Smooth muscle cell of the umbilical artery (primary cell): ENCODE measurements at places on chromosomes 13 and 19. TPM values are rescaled to one million over a fixed set of nuclear protein-coding genes. Genes with fewer than 3 reads are reported as not detected.

SELENOV gene
- total RNA-seq = not detected in 2 replicates

DAND5 gene
- not detected in 2 replicates for total RNA-seq

ZFP28 gene
- total RNA-seq = 9.5 and 14.3 TPM in 2 replicates

ONECUT3 gene
- not detected in 2 replicates for total RNA-seq

SHANK1 gene
- total RNA-seq = 6.8 and 11.0 TPM in 2 replicates

POU2F2 gene
- 1.5 and 11.8 TPM in 2 replicates for total RNA-seq

MED26 gene
- total RNA-seq = 2.4 and 5.7 TPM in 2 replicates

PDE4C gene
- 1.4 and 4.2 TPM in 2 replicates for total RNA-seq

EID2B gene
- 1.9 and 3.6 TPM in 2 replicates for total RNA-seq

CYP4F22 gene
- not detected in 2 replicates for total RNA-seq

SPRYD7 gene
- total RNA-seq = 8.3 and 10.9 TPM in 2 replicates

ZNF439 gene
- 8.9 and 11.0 TPM in 2 replicates for total RNA-seq

CGB5 gene
- not detected in 2 replicates for total RNA-seq

SHISA2 gene
- under 0.01 and 0.09 TPM in 2 replicates for total RNA-seq

PTPRH gene
- total RNA-seq = 4.2 and 5.0 TPM in 2 replicates

PRSS57 gene
- total RNA-seq = not detected in 2 replicates

TEX29 gene
- total RNA-seq = 0.30 TPM in 1 of 2 replicates, not detected in the other

LIM2 gene
- total RNA-seq = not detected in 2 replicates

FGF22 gene
- not detected in 2 replicates for total RNA-seq

PLA2G4C gene
- total RNA-seq = 17.5 and 19.3 TPM in 2 replicates

ZNF730 gene
- total RNA-seq = 0.59 and 2.1 TPM in 2 replicates

GRIN2D gene
- total RNA-seq = 1.5 and 2.5 TPM in 2 replicates

RAB4B gene
- 9.5 and 11.1 TPM in 2 replicates for total RNA-seq

FCHO1 gene
- total RNA-seq = 0.37 TPM in 1 of 2 replicates, not detected in the other

NXNL1 gene
- total RNA-seq = not detected in 2 replicates

ZNF560 gene
- total RNA-seq = 1.5 and 5.8 TPM in 2 replicates

CFD gene
- 1.7 and 3.6 TPM in 2 replicates for total RNA-seq

ZNF44 gene
- 9.5 and 13.1 TPM in 2 replicates for total RNA-seq

ERICH4 gene
- not detected in 2 replicates for total RNA-seq

ZNF571 gene
- 3.2 and 4.2 TPM in 2 replicates for total RNA-seq

KIR3DL2 gene
- total RNA-seq = not detected in 2 replicates

DHDH gene
- not detected in 2 replicates for total RNA-seq

C19orf67 gene
- not detected in 2 replicates for total RNA-seq

TINCR gene
- total RNA-seq = 0.09 TPM in 1 of 2 replicates, not detected in the other

KLF2 gene
- total RNA-seq = 1.8 and 8.8 TPM in 2 replicates

TNNI3 gene
- total RNA-seq = not detected in 2 replicates

TNFSF13B gene
- total RNA-seq = 2.1 and 3.9 TPM in 2 replicates

ZNF229 gene
- 10.5 and 11.6 TPM in 2 replicates for total RNA-seq

ZNF888 gene
- 4.2 and 6.6 TPM in 2 replicates for total RNA-seq

SERTM1 gene
- total RNA-seq = 0.05 TPM in 1 of 2 replicates, not detected in the other

RNF113B gene
- total RNA-seq = not detected in 2 replicates

CYP4F2 gene
- total RNA-seq = not detected in 2 replicates

CGB8 gene
- not detected in 2 replicates for total RNA-seq

MYADM gene
- total RNA-seq = 8.9 and 21.8 TPM in 2 replicates

C13orf42 gene
- not detected in 2 replicates for total RNA-seq

CD37 gene
- total RNA-seq = under 0.01 TPM in 1 of 2 replicates, not detected in the other

TSHZ3 gene
- 12.5 and 14.4 TPM in 2 replicates for total RNA-seq

SULT2A1 gene
- not detected in 2 replicates for total RNA-seq

FAM216B gene
- total RNA-seq = not detected in 2 replicates

MYO9B gene
- 75.4 and 148 TPM in 2 replicates for total RNA-seq

ANKRD24 gene
- 2.1 and 2.9 TPM in 2 replicates for total RNA-seq

SIGLEC7 gene
- not detected in 2 replicates for total RNA-seq

CYP4F8 gene
- total RNA-seq = not detected in 2 replicates

TUBB4A gene
- 0.60 TPM in 1 of 2 replicates, not detected in the other for total RNA-seq

IL17D gene
- 0.59 and 1.3 TPM in 2 replicates for total RNA-seq

TMED1 gene
- total RNA-seq = 49.0 and 91.5 TPM in 2 replicates

TTC9B gene
- total RNA-seq = not detected in 2 replicates

PDX1 gene
- total RNA-seq = not detected in 2 replicates
